ENCODE measurements at places on chromosomes 5 and 9. TPM values are rescaled to one million over a fixed set of nuclear protein-coding genes. Genes with fewer than 3 reads are reported as not detected.
A peak's percentile ranks its signal among the peaks of the same experiment; 100 is the strongest.

DNA sequence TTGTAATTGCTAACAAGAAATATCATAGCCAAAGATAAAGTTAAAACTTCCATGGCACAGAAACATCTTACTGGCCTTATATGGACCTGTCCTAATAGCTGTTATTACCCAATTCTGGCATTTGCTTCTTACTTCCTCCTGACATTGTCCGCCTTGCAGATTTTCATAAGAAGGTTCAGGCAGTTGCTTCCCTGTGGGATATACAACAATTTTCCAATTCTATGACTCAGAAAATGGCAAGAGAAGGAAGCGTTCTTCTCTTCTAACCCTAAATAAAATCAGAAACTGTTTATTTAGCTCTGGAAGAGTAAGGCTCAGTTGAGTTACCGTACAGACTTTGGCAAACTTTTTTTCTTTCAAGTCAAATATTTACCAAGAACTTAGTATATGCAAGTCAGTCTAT, 1.7 kb downstream of the PRKAA1 start:
- peaks cover 58% of the 10 kb centered on the region for H3K4me1 ChIP-seq
- H3K4me3 ChIP-seq, result peak overlapping the region; percentile 88
- peak overlapping the region; percentile 98 for H3K27ac ChIP-seq
- DNase-seq, result no peak
- no peaks in the 10 kb centered on the region for H3K27me3 ChIP-seq

DNA sequence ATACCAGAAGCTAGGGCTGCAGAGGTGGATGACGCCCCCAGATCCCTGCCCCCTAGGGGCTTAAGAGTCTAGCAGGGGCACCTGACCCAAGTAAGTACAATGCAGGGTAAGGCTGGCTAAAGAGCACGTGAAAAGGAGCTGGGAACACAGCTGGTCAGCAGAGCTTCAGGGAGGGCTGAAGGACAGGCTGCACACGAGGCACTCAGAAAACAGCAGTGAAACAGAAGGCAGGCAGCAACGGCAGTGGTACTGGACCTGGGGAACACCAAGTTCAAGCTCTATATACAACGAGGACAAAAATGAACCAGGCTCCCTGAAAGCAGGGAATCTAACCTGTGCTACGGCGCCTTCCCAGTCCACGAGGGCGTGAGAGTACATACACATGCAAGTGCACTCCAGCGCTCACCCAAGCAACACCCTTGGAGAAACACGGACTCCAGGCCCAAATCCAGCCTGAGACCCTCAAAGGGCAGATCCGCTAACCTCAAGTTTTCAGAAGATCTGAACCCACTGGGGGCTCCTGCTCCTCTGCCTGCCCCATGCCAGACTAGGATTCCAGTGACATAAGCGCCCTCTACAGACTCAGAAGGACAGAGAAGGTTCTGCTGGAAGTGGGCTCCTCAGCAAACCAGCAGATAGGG, 57.4 kb downstream of the PSMB7 start:
- no peaks in the 10 kb centered on the region for H3K36me3 ChIP-seq
- no peak overlapping the region for H3K4me3 ChIP-seq
- H3K4me1 ChIP-seq, result no peaks in the 10 kb centered on the region
- no peak overlapping the region for H3K27ac ChIP-seq
- no peaks in the 10 kb centered on the region for H3K27me3 ChIP-seq

- no peaks in the 10 kb centered on the region for H3K4me1 ChIP-seq
- H3K36me3 ChIP-seq, result no peaks in the 10 kb centered on the region
- no peak for DNase-seq
- no peaks in the 10 kb centered on the region for H3K27me3 ChIP-seq
Measured at GRCh38 chr5:91486638-91487037, 103.5 kb upstream of the ARRDC3 start.

- no peaks in the 10 kb centered on the region for H3K27me3 ChIP-seq
- no peaks in the 10 kb centered on the region for H3K36me3 ChIP-seq
- peak overlapping the region; percentile 80 for H3K27ac ChIP-seq
- no peak for DNase-seq
Measured at GRCh38 chr9:105065098-105066088, 137.4 kb upstream of the ABCA1 start.

GRCh38 chr5:147390654-147391225, 119.1 kb downstream of the DPYSL3 start:
- H3K4me1 ChIP-seq, result no peaks in the 10 kb centered on the region
- no peak overlapping the region for H3K4me3 ChIP-seq
- no peak for DNase-seq
- peaks cover 10% of the 10 kb centered on the region for H3K36me3 ChIP-seq
- no peak overlapping the region for H3K27ac ChIP-seq

GRCh38 chr5:66179297-66180051, 35.4 kb downstream of the SREK1 start:
- H3K36me3 ChIP-seq, result peaks cover 5% of the 10 kb centered on the region
- H3K4me3 ChIP-seq, result no peak overlapping the region

DNA sequence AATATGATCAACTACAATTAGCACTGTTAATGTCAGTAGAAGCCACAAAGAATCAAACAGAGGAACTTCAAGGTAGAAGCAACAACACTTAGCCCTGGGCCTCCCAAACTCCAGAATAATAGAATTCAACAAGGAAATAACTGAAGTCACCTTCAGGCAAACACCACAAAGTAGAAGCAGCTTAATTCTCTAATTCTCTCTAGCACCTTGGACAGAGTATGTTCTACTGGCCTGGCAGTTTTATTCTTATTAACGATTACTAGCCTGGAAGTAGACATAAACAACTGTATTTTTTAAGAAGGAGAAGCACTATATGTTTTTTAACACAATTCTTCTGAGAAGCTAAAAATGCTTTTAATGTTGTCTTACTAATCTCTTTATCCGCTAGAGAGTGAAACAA, 911.9 kb downstream of the DTWD2 start:
- H3K27ac ChIP-seq, result no peak overlapping the region

GRCh38 chr5:169886677-169887076, 93.6 kb downstream of the INSYN2B start:
- H3K4me3 ChIP-seq, result no peak overlapping the region
- no peak overlapping the region for H3K27ac ChIP-seq
- H3K27me3 ChIP-seq, result no peaks in the 10 kb centered on the region
- H3K4me1 ChIP-seq, result no peaks in the 10 kb centered on the region
- H3K36me3 ChIP-seq, result no peaks in the 10 kb centered on the region

GRCh38 chr5:94130077-94130476, 388.7 kb upstream of the POU5F2 start:
- H3K4me3 ChIP-seq, result no peak overlapping the region
- H3K27ac ChIP-seq, result no peak overlapping the region
- DNase-seq, result no peak
- no peaks in the 10 kb centered on the region for H3K4me1 ChIP-seq

The SARDH gene
- 2.0 TPM for total RNA-seq

DNA sequence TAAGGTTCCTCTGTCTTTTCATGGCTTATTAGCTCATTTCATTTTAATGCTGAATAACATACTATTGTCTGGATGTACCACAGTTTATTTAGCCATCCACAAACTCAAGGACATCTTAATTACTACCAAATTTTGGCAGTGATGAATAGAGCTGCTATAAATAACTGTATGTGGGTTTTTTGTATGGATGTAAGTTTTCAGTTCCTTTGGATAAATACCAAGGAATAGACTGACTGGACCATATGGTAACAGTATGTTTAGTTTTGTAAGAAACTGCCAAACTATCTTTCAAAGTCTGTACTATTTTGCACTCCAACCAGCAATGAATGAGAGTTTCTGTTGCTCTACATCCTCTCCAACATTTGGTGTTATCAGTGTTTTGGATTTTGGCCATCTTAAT, 38.7 kb downstream of the SCAMP1 start:
- no peak overlapping the region for H3K4me3 ChIP-seq
- no peaks in the 10 kb centered on the region for H3K36me3 ChIP-seq
- no peak for DNase-seq
- peaks cover 9% of the 10 kb centered on the region for H3K4me1 ChIP-seq
- no peak overlapping the region for H3K27ac ChIP-seq

DNA sequence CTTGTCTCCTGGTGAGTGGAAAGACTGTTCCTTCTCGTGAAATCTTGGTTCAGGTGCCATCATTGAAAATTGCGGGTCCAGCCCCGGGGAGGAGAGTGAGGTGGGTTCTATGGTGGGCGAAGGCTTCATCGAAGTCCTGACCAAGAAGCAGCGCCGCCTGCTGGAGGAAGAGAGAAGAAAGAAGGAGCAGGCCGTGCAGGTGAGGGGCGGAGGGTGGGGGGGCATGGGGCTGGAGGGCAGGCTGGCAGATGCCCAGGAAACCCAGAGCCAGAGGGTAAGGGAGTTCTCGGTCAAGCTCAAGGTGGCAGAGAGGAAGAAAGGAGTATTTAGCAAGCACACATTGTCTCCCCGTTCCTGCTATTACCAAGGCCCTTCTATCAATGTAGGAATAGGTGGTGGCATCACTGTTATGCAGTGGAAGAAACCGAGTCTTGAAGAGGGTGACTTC, 24.3 kb upstream of the POMT1 start:
- peaks cover 13% of the 10 kb centered on the region for H3K4me1 ChIP-seq
- H3K36me3 ChIP-seq, result no peaks in the 10 kb centered on the region
- H3K4me3 ChIP-seq, result no peak overlapping the region
- no peaks in the 10 kb centered on the region for H3K27me3 ChIP-seq
- DNase-seq, result no peak

GRCh38 chr5:181064987-181065386, 24.9 kb downstream of the BTNL9 start:
- no peaks in the 10 kb centered on the region for H3K27me3 ChIP-seq
- H3K27ac ChIP-seq, result no peak overlapping the region
- no peaks in the 10 kb centered on the region for H3K4me1 ChIP-seq
- no peaks in the 10 kb centered on the region for H3K36me3 ChIP-seq
- H3K4me3 ChIP-seq, result no peak overlapping the region

- peak overlapping the region; percentile 92 for H3K4me3 ChIP-seq
- no peaks in the 10 kb centered on the region for H3K27me3 ChIP-seq
- peaks cover 29% of the 10 kb centered on the region for H3K4me1 ChIP-seq
- DNase-seq, result peak; percentile 86
- peak overlapping the region; percentile 81 for H3K27ac ChIP-seq
Measured at GRCh38 chr5:177023303-177023664, 788 bp downstream of the ZNF346 start.

GRCh38 chr5:107598958-107599357, 71.8 kb downstream of the EFNA5 start:
- H3K36me3 ChIP-seq, result no peaks in the 10 kb centered on the region
- H3K27ac ChIP-seq, result no peak overlapping the region
- DNase-seq, result no peak
- H3K4me1 ChIP-seq, result peaks cover 27% of the 10 kb centered on the region
- H3K4me3 ChIP-seq, result no peak overlapping the region
- H3K27me3 ChIP-seq, result no peaks in the 10 kb centered on the region

DNA sequence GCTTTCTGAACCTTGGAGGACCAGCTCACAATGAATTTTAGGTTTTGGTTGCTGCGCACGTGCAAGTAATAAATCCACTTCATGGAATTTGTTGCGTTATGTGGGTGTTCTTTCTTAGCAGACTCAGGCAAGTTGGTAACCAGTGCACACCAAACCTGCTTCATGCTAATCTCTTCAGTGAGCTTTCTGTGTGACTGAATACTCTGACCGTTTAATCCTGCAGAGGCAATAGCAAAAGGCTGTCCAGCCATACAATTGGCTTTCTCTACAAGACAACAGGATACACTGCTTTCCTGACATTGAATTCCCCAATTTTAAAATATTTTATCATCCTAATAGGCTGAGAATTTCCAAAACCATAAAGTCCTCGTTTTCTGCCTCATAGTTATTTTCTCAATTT, 10.3 kb downstream of the UGT3A2 start:
- DNase-seq, result no peak
- no peak overlapping the region for H3K27ac ChIP-seq
- no peak overlapping the region for H3K4me3 ChIP-seq
- no peaks in the 10 kb centered on the region for H3K27me3 ChIP-seq
- H3K4me1 ChIP-seq, result peaks cover 6% of the 10 kb centered on the region

DNA sequence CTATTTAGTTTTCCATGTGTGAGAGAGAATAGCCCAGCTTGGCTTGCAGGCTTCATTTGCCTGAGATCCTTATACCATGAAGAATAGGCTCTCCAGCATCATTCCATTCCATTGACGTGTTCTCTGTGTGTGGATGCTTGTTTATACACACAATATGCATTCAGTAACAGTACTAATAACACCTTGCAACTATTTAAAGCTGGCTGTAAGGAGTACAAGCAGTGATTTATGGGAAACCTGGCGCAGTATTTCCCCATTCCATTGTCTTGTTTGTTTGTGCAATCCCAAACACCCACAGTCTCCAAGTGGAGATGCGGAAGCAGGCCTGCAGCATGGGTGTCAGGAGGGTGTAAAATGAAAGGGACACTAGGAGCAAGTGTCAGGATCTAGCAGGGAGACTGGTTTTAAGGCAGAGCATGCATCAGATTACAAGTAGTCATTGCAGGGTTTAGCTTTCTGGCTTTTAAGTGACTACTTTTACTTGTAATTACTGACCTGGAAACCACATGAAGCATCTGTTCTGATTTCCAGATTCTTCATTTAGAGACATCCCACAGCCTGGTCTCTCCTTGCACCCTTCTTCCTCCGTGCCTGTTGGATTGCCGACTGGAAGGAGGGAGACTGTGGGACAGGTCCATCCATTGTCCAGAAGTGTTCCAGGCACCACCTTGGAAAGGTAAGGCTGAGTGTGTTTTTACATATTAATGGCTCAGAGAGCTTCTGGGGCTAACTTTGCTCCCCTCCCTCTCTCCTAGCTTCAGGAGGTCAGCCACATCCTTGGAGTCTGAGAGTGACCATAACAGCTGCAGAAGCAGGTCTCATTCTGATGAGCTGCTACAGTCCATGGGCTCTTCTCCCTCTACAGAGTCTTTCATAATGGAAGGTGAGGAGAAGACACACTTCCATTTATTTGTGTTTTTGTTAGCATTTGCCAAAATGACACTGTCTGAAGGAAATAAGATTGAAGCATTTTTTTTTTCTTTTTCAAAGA, 241.6 kb downstream of the ARHGEF28 start:
- no peaks in the 10 kb centered on the region for H3K4me1 ChIP-seq
- no peak overlapping the region for H3K4me3 ChIP-seq
- no peaks in the 10 kb centered on the region for H3K27me3 ChIP-seq
- H3K27ac ChIP-seq, result no peak overlapping the region
- H3K36me3 ChIP-seq, result peaks cover 20% of the 10 kb centered on the region

DNA sequence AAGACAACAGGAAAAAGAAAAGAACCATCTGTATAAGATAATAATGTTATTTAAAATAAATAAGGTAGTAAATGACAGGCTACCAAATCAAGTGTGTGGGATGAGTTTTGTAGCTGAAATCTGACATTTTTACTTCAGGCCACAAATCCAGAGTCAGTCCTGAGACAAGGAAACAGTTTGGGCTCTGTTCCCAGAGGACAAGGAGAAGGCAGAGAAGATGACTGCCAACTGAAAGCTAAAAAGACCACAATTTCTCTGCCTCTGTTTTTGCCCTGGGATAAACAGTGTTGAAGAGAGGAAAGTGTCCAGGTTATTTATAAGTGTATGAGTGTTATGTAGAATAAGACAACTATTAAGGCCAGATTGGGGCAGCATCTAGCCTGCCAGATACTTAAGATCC, 180.5 kb downstream of the NFIB start:
- no peaks in the 10 kb centered on the region for H3K4me1 ChIP-seq
- H3K4me3 ChIP-seq, result no peak overlapping the region
- no peaks in the 10 kb centered on the region for H3K36me3 ChIP-seq
- no peak overlapping the region for H3K27ac ChIP-seq
- DNase-seq, result no peak
- no peaks in the 10 kb centered on the region for H3K27me3 ChIP-seq

The PDLIM7 gene
- total RNA-seq, result 118 TPM
